ENCODE measurements at places on chromosomes 11 and 22. TPM values are rescaled to one million over a fixed set of nuclear protein-coding genes. Genes with fewer than 3 reads are reported as not detected.

LARGE2 gene
- 29.9 TPM for total RNA-seq

GRCh38 chr11:72589802-72590761 lies 84.1 kb downstream of the PDE2A start:
- DNase-seq = peak; percentile 93

OR2D2 gene
- total RNA-seq = not detected

GRCh38 chr22:35308480-35309021 lies 8.9 kb downstream of the TOM1 start:
- DNase-seq = no peak

DNA sequence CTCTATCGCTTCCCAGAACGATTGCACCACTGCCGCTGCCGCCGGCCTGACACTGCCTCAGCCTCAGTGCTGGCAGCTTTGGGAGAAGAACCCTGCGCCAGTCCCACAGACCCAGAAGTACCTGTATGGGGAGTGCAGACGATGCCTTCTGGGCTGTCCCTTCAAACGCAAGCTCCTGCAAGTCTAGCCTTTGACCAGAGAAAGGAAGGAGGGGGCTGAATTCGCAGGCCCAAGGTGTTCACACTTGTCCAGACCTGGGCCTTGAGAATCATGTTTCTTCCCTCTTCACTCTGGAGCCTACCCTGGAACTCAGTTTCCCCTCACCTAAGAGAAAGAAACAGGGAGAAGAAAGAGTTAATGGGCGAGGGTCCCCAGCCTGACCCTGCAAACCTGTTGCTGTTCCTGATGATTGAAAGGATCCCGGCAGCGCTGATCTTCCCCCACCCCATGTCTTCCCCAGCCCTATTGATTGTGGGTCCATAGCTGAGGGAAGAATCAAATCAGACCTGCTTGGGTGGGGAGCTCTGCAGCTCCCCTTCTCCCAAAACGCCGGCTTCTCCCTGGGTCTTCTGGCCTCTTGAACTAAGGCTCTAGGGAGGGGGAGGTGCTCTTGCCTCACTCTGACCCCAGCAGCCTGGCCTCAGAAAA lies 786 bp upstream of the MCAM start:
- no peak for DNase-seq

DNA sequence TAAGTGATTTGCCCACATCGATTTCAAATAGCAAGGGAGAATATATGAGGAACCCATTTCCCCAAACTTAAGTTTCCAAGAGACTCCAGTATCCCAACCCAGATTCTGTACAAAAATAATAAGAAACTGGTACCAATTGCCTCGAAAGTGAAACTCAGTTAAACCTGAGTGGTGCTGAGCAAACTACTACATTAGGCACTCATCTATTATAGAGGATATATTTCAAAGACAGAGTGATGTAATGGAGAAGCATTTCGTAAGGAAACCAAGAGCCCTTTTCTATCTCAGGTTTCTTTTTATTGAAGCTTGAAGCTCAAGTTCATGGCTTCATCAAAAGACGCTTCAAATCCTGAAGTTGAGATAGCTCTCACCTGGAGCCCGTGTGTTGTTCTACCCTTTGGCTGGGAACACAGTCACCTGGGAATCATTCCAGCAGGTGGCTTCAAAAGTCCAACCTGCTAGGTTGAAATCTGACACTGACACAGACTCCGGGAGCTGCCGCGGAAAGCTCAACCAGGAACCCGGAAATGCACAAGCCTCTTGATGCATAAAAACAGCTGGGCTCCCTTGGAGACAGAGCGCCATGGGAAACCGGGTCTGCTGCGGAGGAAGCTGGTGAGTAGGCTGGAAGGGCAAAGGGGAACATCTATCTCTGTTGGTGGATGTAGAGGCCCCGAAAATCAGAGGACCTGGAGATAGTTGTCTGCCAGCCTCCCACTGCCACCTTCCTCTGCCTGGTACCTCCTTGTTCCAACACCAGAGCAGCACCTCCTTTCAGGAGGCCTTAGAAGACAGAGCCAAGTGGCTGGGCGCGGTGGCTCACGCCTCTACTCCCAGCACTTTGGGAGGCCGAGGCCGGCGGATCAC lies at the start of gene C11orf52:
TSS of gene C11orf52 (plus strand) at position 524 of the 867 bp plus-strand sequence. CDS start at position 584, 60 bp downstream.
- peak; percentile 92 for DNase-seq

GRCh38 chr11:116881143-116881542 lies 43.7 kb upstream of the APOA1 start:
- DNase-seq = no peak
